Heart left ventricle (tissue), 16 donors: ENCODE measurements at places on chromosomes 3 and 15. TPM values are rescaled to one million over a fixed set of nuclear protein-coding genes. Genes with fewer than 3 reads are reported as not detected.
A peak's percentile ranks its signal among the peaks of the same experiment; 100 is the strongest.

DNA sequence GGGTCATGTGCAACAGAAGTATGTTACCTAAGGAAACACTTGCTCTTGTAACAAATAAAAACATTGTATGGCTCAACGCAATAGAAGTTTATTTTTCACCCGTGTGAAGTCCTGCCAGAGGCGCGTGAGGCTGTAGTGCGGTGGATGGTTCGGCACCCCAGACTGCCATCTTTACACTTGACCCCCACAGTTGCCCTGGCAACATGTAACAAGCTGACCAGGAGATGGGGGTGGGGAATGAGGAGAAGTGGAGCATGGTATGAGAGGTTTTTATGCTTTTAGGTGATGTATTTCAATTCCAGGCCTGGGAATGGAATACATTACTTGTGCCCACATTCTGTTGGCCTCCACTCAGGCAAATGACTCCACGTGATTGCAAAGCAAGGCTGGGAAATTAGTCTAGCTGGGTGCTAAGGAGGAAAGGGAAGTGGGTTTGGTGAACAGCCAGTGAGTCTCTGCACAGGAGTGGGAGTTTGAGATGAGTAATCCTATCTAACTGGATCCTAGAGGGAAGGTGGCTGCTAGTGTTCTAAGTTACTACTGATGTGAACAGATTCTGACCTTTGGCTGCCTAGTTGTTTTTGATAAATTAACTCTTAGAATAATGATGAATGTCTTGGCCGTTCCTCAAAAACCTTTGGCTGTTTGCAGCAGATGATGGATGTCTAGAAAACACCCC, 33.8 kb upstream of the GREM1 start:
- peak; percentile 17 for DNase-seq

The C3orf85 gene
- not detected for total RNA-seq

The ILDR1 gene
- total RNA-seq = 0.20 TPM

The GPR149 gene
- total RNA-seq = not detected

DNA sequence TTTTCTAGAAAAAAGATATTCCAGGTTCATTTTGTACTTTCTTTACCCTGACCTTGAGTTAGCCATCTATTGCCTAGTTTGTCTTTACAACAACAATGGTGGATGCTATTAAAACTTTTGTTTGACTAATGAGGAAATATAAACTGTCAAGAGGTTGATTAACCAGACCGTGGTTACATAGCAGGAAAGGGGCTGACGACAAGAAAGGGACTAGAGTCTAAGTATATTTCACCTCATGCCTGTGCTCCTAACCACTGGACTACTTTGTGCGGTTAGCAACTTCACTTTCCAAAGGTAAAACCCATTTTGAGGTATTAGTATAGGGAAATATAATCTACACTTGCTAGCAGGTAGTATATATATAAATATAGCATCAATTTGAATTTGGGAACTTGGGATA, 327.1 kb downstream of the SATB1 start:
- DNase-seq = no peak

The ROBO1 gene
- 14.8 TPM for total RNA-seq

DNA sequence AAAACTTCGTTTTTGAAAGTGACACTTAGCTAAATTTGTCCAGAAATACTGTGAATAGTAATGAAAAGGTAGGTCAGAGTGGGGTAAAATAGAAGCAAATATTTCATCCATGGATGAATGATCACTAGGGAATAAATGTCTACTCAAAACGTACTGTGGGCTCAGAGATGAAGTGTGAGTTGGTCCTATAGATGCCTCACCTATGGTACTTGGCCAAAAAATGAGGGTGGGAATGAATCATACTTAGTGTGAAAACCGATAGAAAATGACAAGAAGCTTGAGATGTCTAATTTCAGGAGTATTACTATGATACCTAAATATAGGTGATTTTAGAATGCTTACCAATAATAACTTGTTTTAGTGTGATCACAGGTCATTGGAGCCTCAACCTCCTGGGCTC, 155.9 kb downstream of the GMNC start:
- DNase-seq = no peak

GRCh38 chr3:197750858-197751737, 1.4 kb downstream of the FYTTD1 start:
- DNase-seq = peak; percentile 57

The UPK1B gene
- not detected for total RNA-seq

GRCh38 chr3:128504963-128505730, 12.1 kb upstream of the GATA2 start:
- DNase-seq = no peak

DNA sequence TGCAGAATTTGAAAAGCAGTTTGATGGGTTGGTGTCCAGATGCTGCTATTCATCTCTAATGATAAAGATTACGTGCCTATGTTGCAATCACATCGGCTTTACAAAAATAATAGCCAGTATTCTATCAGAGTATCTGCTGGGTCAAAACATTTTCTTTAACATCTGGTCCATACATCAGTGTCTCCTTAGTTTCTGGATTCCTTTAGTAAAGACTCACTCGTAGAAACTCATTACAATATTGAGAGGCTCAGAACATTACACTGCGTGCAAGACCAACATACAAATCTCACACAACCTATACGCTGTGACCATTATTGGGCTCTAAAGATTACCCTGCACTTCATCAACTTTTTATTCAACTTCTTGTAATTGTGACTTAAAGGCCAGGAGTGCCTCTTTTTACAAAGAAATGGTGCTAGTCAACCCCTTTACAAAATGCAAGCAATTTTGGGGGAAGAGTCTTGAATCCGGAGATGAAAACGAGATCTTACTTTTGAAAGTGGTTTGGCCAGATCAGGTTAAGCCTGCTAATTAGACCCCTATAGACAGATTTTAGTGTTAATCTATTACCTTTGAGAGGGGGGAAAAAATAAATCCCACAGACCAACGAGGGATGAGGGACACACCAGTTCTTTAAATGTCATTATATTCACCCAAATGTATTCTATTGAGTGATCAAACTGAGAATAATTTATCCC, 2.9 kb downstream of the TRA2B start:
- no peak for DNase-seq

GRCh38 chr3:147384210-147385058, 21.9 kb downstream of the ZIC4 start:
- no peak for DNase-seq

DNA sequence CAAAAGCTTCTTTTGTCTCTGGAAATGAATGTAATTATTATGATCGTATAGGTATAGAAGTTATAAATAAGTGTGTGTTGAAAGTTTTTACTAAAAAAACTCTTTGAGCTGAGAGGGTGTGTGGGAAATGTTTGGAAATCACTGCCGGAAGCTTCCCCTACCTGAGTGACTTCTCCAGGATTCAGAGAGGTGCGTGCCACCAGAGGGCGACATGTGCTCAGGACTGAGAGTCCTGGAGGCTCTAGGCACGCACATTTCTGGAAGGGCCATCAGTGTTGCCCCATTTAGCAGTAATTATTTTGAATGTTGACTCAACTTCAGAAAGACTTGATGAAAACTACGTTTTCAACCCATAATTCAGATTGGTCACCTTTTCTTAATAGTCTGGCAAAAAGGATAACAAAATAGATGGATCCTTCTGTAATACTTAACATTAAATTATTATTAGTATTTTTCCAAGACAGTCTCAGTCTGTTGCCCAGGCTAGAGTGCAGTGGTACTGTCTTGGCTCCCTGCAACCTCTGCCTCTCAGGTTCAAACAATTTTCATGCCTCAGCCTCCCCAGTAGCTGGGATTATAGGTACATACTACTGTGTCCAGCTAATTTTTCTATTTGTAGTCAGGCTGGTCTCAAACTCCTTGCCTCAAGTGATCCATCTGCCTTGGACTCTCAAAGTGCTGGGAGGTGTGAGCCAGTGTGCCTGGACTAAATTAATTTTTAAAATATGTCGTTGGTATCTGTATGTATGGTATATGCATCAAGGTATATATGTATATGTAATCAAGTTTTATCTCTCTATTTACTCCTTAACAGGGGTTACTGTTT, 34.5 kb downstream of the GPR171 start:
- peak; percentile 77 for DNase-seq

The TTLL13 gene
- not detected for total RNA-seq

DNA sequence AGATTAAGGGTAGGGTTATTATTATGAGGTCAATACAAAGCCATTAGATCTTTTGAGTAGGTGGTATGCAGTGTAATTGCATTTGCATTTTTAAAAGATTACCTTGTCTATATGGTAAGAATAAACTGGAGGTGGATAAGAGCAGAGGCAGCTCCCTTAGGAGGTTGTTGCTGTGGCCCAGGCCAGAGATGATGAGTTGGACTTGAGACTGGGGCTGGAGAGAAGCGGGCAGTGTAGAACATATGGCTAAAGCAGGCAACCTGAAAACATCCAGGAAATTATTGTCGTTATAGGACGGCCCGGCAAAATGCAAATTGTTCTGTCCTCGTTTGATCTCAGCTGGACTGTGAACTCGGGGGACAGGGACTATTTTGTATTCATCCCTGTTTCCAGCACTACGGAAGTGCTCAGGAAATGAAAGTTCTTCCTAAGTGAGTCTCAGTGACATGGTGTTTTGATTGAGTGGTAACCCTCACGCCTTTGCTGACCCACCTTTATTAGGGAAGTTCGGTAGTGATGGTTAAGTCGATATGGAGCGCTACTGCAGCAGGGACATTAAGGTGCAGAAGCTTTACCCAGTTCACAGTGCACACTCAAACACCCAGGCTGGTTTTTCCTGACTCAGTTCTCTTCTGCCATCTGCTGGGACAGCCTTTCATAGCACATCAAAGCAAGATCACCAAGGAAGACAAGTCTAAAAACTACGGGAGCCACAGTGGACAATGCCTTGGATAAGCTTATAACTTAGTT, 27.2 kb upstream of the VPS33B start:
- DNase-seq = peak; percentile 51

GRCh38 chr3:46853441-46854415, 9.5 kb downstream of the MYL3 start:
- DNase-seq = peak; percentile 36

The ATP13A5 gene
- total RNA-seq = not detected

- no peak for DNase-seq
These were observed 57.5 kb upstream of the TRA2B start for GRCh38 chr3:185995352-185995751.

The PLS1 gene
- 0.99 TPM for total RNA-seq

The PCOLCE2 gene
- 86.2 TPM for total RNA-seq

DNA sequence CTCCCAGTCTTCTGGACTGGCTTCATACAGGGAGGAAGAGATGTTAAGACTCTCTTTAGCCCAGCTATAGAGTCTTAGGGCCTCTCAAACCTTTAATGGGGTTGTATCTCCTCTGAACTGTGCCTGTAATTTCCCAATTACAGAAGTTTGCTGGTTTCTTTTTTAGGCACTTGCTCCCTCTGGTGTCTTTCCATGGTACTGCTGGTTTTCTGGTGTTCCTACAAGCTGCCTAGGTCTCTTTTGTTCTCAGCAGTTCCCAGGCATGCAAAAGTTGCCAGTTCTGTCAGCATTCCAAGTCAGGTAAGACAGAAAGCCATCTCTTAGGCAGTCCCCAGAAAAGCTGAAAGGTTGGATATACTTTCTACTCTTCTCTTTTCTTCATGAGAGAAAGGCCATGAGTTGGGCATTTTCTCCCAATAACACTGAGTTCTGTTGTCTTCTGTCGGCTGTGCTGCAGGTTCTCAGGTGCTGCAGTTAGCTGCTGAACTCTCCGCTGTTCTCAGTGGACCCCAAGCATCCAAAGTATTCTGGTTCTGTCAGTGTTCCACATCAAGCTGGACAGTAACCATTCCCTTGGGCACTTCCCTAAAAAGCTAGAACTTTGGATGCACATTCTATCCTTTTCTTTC, 54.4 kb upstream of the EHHADH start:
- DNase-seq = no peak

DNA sequence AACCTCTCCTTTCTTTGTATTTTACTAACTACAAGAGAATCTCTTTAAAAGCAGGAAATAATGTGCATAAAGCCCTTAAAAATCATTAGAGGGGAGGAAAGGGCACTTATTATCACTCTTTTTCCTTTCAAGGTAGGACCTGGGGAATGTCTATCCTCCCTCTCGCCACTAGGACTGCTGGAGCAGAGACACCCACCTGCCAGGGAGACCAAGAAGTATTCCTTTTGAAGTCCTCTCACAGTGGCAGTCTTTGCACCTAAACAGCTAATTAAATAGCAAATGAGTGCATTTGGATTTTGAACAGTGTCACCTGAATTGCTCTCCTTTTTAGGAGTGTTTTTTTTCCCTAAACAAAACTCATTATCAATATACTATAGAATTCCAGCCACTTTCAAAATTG, 874.1 kb downstream of the ZPLD1 start:
- DNase-seq = no peak

DNA sequence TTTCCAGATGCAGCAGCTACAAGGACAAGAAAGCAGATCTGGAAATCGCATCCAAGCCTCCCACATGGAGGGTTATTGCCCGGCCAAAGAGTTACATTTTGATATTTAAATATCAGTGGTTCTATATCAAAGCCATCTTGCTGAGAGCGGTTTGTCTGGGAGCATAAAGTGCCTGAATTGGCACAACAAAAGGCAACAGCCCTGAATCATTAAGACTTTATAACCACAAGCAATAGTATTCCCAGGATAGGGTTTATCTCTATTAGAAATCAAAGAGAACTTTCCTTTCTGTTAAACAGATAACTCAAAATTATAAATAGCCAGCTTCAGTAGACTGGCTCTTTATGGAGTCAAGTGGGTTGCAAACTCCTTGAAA, 564.7 kb downstream of the ROBO1 start:
- no peak for DNase-seq

The MKRN3 gene
- total RNA-seq = not detected

DNA sequence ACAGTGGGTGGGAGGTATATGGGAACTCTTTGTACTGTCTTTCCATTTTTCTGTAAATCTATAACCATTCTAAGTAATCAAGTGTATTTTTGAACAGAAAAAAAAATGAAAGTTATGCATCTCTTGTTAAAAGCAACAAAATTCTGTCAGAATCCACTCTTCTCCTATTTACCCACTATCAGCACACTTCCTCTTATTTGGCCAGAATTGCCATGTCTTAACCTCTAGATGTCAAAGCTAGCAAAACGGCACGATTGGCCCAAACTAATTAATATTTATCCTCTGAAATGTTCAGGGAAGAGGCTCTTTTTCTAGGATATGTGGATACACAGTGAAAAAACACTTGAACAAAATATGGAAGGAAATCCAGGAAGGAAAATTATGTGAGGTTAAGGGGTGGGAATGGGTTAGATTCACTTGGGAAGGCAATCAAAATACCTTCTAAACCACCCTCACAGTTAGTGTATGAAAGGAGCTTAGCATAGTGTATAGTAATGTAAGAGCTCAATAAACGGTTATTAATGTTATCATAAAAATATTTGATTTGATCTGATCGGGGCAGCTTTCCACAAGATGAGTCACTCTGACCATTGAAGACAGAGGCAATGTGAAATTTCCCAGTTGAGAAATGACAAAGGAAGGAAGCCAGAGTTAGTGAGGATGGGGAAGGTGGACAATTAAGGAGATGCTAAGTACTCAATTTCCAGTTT, 20.1 kb upstream of the TGFBR2 start:
- no peak for DNase-seq
